Activated T-cell treated with anti-CD3 and anti-CD28 coated beads, Interleukin-2, amount 50 U/mL, for 4 hours (primary cell): ENCODE measurements at places on chromosomes 7 and 10.

GRCh38 chr10:132806561-132807003, 20.6 kb upstream of the NKX6-2 start:
- no peak for DNase-seq

DNA sequence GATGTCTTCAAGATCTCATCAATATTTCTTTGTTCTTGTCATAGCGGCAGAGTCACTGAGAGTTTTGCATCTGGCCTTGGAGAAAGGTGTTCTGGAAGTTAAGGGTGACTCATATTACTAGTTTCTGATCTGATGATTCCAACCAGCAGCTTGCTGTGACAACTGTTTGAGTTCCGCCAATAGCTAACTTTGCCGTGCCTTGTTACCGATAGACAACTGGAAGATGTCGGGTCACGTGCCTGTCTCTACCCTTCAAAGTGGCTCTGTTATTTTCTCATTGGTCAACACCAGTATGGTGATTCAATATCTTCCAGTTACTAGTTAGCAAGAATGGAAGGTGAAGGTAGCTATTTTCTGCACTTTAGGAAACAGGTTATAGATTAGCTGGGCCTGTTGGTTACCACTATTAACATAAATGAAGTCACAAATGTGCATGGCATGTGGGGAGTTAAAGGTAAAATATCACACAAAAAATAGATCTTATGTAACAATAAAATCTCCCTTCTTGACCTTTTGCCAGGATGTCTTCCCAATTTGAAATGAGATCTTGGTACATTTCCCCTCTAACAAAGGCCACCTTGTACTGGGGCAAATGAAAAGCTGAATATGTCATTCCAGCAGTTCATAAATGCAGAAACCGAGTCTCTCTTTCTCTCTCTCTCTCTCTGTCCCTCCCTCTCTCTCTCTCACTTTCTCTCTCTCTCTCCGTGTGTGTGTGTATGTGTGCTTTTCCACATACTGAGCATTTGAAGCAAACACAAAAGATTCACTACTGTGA, 2.6 kb upstream of the MGAM2 start:
- DNase-seq, result no peak

DNA sequence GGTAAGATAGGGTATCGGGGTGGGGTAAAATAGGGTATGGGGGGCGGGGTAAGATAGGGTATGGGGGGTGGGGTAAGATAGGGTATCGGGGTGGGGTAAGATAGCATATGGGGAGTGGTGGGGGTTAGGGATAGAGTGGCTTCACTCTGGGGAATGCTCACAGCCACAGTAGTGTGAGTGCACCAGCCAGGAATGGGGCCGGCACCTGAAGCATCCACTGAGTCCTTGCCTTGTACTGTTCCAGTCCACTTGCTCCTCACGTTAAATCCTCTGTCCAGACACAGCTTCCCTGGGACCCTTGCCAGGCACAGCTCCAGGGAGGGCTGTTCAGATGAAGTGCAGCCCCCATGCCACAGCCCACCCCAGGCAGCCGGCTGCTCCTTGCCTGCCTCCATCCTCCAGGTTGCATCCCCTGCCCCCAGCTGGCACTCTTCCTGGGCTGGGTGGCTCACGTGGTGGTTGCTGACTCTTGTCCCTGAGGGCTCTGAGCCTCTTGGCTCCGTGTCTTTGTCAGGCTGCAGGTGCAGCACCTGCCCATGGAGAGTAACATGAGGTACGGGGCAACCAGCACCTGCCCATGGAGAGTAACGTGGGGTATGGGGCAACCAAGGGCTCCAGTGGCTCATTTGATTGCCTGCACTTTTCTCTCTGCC, 268.4 kb downstream of the TCERG1L start:
- no peak for DNase-seq

DNA sequence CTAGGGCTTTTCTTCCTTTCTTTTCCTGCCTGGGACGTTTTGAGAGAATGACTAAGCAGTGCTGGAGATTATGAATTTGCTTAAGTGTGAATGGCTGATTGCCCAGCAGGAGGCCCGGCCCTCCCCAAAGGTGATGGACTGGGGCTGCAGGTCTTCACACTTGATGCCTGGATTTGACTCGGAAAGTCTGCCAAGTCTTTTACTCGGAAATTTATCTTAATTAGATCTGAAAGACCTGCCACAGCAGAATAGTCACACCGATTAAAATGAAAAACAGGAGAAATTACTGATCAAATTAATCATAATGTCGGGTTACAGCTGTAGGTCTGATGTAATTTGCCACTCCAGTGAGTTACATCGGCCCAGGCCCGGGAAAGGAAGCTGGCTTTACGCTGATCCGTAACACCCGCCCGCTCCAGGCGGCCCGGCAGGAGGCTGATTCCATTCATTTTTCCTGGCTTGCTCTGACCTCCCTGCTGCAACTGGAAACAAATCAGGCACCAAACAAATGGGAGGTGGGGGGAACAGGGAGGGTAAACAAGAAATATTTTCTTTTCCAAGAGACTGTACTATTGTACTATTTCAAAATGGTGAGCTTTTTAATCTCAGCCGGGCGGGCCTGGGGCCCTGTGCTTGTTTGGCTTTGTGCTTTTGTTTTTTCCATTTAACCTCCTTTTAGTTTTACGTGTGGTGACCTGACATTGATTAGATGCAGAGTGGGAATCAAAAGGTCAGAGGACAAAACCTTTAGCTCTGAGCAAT, 212.4 kb upstream of the YAE1 start:
- no peak for DNase-seq

DNA sequence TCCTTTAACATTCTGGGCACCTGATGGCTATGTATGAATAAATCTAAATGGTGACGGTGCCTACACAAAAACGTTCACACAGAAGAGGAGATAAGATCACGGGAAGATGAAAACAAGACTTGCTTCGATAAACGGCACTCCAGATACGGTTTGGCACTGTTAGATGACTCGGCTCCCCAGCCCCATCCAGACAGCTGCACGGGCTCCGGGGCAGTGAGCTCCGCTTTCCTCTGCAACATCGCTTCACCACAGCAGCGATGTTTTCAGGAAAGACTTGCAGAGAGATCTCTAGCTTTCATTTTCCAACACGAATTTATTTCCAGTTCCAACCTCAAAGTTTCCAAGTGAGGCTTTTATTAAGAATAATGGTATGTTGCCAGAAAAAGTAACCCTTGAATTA, 132.1 kb downstream of the KLF6 start:
- DNase-seq, result peak; percentile 15

DNA sequence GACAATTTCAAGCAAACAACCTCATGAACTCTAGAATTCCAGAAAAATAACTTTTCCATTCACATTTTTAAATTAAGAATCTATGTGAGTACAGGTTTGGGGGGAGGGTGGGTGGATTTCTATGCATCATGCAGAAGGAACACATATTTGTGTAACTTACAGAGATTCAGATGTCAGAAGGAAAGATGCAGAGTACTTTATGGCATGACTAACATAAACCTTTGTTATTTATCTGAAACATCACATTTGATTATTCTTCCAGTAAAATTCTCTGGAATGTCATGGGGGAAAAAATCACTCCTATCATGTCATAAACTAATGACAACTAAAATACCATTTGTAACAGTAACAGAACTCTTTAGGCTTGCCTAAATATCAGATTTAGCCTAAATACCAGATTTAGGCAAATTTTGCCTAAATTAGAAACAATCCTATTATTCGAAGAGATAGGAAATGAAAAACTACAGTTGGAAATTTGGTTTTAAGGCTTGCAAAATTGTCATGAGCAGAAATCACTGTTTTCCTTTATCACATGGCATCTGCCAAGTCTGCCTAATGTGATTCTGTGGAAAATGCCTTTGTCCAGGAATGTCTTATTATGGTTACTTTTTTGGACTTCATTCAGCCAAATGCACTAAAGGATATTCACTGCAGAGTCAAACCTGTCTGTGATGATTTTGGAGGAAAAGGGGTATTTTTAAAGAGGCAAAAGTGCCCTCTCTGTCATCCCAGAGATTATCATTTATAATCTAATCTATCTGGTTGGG, 527.7 kb upstream of the CELF2 start:
- DNase-seq, result no peak

DNA sequence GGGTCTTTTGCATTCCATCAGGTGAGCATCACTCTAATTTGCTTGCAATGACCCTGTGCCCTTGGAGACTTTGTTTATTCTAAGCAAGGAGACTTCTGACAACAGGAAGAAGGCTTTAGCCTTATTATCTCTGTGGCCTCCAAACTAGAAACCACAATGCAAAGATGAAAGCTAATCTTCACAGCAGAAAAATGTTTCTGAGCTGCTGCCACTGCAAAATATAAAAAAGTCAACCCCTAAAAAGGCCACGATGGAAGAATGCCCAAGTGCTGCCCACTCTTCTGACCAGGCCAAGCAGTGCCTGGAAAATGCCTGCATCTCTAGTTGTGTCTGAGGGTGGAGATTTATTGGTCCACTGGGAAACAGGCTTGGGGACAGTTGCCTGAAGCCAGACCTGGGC, 299.9 kb downstream of the C7orf25 start:
- no peak for DNase-seq

- no peak for DNase-seq
These were observed 102.5 kb downstream of the CD36 start for GRCh38 chr7:80740778-80741545.
